SW 1271 (cell line): ENCODE measurements at places on chromosomes 13 and 19.

DNA sequence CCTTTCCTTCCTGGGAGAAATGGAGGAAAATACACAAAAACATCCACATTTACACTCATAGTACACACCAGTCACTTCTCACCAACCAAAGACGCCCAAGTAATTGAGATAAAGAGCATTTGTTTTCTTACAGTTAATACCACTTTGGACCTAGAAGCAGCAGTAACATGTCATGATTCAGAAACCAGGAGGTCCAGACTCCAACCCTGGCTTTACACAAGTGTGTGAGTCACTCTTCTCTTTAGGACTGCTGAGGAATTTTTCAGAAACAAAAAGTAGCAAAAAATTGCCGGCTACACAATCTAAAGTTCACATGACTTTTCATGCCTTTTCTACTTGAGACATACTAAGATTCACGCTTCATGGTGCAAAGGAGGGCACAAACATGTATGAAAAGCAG lies 42.1 kb downstream of the TUBGCP3 start:
- no peak for DNase-seq

DNA sequence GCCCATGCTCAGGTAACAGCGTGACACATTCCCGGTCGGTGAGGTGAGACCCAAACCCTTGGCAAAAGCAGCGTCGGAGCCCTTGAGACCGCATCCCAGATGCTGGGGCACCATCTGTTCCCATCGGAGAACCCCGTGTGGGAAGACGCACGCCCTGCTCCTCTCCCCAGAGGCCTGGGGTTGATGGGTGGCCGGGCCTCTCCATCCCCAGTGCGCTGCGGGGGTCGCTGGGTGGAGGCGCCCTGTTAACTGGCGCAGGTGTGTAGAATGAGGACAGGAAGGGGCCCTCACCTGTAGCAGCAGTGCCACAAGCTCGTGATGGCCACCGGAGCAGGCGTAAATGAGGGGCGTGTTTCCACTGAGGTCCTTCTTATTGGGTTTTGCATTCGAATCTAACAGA lies 24.6 kb downstream of the PDCD5 start:
- DNase-seq = no peak

GRCh38 chr13:31937436-31937835 lies 94.1 kb upstream of the FRY start:
- no peak for DNase-seq

DNA sequence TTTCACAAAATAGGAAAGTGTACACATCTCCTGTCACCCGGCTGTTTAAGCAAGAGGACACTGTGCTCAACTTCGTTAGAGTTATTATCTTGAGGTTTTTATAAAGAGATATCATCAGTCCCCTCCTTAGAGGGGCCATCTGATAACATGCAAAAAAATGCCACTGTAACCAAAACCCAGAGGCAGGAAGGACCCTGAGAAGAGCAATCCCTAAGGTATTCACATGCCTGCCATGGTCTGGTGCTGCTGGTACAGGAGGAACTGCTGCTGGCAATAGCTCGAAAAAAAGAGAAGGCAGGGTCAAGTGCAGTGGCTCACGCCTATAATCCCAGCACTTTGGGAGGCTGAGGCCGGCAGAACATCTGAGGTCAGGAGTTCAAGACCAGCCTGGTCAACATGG lies 12.8 kb upstream of the CEACAM3 start:
- DNase-seq = no peak

GRCh38 chr13:93244141-93244917 lies 17.7 kb downstream of the GPC6 start:
- no peak for DNase-seq

- no peak for DNase-seq
Measured at GRCh38 chr13:110186231-110186855, 120.6 kb downstream of the COL4A1 start.

GRCh38 chr13:113796964-113797676 lies 38.1 kb downstream of the TMEM255B start:
- no peak for DNase-seq

DNA sequence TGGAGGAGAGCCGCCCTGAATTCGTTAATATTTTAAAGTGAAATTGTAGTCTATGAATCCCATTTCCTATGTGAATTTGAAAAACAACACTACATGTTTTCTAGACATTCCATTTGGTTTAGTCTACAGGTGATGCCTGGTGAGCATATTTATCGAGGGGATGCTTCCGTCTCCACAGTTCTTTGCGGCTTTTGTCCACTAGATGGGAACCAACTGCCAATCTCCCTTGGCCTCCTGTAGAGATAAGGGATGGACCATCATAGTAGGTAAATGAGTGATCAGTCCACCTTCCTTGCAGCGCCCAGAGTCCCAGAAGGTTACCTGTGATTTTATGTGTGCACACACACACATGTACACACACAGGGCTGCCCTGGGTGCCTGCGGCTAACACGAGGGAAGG lies 289.8 kb upstream of the SOX21 start:
- DNase-seq = no peak

DNA sequence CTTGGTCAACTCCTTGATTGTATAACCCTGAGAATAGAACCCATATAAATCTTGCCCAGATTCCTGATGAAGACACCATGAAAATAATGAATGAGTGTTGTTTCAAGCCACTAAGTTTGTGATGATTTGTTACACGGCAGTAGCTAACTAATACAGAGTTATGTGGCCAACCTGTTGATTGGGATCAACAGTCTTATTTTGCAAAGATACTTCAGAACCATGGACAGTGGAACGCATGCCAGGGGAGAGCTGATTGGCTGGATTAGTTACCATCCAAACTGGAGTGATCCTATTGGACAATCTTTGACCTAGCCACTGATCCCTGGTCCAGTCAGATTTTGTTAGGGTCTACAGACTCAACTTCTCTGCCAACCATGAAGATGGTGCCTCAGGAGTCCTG lies 26.6 kb downstream of the CD70 start:
- no peak for DNase-seq

- DNase-seq = no peak
Measured at GRCh38 chr19:33813391-33814101, 16.9 kb downstream of the KCTD15 start.

DNA sequence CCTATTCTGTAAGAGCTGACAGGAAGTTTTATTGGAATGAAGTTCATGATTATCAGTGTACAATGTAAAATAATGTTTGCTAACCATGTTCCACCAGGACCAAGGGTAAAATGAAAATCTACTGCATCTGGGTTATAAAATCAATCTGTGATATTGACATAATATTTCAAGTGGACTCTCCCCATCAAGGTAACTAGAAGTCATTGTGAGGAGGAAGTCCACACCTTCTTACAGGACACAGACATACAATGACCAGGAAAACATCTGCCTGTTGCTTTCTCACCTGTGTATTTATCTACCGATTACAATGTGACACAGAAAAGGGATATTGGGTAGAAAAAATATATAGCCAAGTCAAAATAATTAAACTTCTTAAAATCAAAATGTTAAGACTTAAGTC lies 140.7 kb upstream of the RFC3 start:
- no peak for DNase-seq

DNA sequence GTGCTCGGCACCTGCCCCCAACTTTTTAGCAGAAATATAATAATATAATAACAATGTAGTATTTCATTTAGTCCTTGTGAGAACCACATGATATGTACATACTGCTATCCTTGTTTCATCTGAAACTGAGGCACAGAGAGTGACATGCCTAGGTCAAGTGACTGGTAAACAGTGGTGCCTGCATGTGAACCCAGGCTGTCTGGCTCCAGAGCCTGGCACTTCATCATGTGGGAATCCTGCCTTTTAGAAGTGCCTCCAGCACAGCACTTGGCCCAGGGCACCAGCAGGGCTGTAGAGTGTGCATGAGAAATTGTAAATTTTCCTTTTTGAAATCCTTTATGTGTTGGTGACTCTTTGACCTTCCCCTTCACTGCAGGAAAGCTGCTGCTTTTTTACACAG lies 27.4 kb downstream of the PRAM1 start:
- DNase-seq = no peak

DNA sequence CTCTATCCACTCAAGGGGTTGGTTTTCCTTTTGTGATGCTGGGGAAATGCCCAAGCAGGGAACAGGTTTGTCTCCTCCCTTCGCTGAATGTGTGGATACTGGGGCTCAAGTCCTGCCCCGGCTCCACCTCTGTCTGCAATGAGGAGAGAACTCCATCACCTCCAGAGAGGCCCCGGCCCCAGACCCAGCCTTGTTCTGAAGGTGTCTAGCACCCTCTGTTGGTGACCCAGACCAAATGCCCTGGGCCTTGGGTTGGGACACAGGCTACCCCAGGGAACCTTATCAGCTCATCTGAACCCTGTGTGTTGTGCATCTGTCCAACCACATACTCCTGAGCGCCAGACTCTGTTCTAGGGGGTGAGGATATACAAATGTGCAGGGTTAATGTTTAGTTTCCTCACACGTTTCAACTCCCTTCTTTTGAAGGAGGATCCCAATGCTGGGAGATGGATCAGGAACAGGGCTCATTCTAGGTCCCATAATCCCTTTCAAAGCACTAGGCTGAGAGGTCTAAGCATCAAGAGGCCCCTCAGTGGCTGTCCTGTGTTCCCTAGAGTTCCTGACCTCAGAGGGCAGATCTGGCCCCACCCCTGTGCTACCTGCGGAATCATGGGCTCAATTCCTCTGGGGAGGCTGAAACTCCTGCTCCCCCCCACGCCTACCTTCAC lies 112.5 kb upstream of the SLC7A1 start:
- peak; percentile 11 for DNase-seq

- no peak for DNase-seq
Measured at GRCh38 chr13:44176173-44176572, 197.5 kb upstream of the SERP2 start.
